Ascending aorta (tissue), 2 donors: ENCODE measurements at places on chromosomes 16 and 17. TPM values are rescaled to one million over a fixed set of nuclear protein-coding genes. Genes with fewer than 3 reads are reported as not detected.

GRCh38 chr16:50820225-50820624 lies 78.3 kb downstream of the CYLD start:
- no peak for DNase-seq

- no peak for DNase-seq
These were observed 251.9 kb downstream of the RBFOX1 start for GRCh38 chr16:7584561-7584960.

DNA sequence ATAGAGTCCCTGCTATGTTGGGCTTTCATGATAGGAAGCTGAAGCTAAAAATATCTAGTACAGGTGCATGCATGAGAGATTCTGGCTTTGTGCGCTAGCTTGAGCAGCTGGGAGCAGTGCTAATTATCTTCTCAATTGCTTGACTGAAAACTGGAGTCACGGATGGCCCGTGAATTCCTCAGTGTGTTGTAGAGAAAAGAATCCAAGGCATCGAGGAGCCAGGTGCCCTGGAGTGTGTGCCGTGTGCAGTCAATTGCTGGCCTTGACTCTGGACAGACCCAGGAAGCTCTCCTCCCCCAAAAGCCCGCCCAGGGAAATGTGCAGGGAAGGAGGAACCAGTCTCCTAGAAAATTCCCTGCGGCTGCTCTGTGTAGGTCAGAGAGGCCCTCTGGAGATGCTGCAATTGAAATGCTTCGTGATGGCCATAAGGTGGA lies 14.2 kb downstream of the LGALS3BP start:
- DNase-seq = no peak

DNA sequence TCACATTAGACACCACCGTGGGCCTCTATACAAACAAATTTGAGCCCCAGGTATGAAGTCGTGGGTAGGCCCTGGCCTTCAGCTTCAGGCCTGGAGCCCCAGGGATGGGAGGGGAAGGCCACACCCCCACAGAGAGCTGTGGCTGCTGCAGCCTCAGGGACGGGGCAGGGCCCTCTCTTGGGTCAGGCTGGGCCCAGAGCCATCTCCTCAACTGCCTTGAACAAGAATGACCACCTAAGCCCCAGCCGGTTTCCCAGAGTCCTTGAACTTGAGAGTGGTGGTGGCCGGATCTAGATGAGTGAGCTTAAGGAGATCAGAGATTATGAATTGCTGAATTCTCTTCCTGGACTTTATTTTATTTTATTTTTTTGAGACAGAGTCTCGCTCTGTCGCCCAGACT lies 18.6 kb downstream of the SCNN1B start:
- no peak for DNase-seq

GRCh38 chr16:72844225-72844920 lies 203.6 kb downstream of the ZFHX3 start:
- no peak for DNase-seq

GRCh38 chr17:10233161-10233560 lies 34.8 kb upstream of the GAS7 start:
- DNase-seq = no peak

DNA sequence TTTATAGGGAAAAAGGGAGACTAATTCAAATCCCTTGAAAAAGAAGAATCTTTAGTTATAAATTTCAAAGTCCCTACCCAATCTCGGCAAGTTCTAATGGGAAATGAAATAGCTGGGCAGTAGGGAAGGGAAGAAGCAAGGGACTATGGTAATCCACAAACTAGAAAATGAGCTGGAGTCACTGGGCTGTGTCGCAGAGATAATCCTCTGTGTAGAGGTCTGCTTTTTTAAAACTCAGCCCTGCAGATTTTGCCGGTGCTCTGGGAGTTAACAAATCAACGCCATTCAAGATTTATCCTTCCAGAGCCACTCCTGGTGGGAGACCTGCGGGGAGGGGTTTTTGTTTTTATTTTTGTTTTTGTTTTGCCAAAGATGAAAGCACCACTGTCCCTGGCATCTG lies 20.8 kb downstream of the SNX11 start:
- DNase-seq = no peak

DNA sequence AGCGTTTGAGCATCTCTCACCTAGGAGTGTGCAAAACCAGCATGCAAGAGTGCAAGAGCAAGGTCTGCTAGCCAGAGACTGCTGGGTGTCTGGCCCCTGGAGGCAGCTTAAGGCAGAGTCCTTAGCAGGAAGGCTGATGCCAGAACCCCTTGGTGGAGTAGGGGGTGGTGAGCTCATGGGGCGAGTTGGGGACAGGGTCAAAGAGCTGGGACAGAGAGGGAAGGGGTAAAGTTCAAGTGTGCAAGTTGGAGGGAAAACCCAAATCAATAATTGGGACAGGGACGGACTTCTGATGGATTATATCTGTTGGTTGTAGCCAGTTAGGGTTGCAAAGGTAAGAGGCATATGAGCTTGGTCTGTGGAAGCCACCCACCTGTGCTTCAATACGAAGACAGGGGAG lies 443.6 kb upstream of the CDH5 start:
- DNase-seq = no peak

KREMEN2 gene
- total RNA-seq = not detected

EFCAB5 gene
- 1.1 TPM for total RNA-seq

SLC4A1 gene
- total RNA-seq = 2.4 TPM

MYLK3 gene
- not detected for total RNA-seq
